ENCODE measurements at places on chromosomes 5 and 9. TPM values are rescaled to one million over a fixed set of nuclear protein-coding genes. Genes with fewer than 3 reads are reported as not detected.

- DNase-seq: no peak
Observed at GRCh38 chr9:89077519-89077918, 86.3 kb downstream of the S1PR3 start.

- DNase-seq: peak; percentile 19
Observed at GRCh38 chr5:53381-54174, 38.4 kb upstream of the PLEKHG4B start.

GRCh38 chr9:76707510-76707909, 56.7 kb upstream of the PCA3 start:
- DNase-seq: no peak

GRCh38 chr9:31390403-31391025, 993.9 kb upstream of the ACO1 start:
- no peak for DNase-seq

DNA sequence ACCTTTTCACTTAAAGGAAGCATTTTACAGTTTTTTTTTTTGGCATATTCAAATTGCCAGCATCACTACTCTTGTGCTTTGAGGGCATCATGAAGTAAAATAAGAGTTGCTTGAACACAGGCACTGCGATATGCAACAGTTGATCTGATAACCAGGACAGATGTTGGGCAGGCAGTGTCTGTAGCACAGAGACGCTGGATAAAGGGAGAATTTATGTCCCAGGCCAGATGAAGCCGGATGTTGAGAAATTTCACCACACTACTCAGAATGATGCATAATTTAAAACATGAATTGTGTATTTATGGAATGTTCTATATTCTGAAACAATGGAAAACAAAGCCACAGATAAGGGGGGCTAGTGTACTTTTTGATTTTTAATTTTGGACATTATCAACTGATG, 71.4 kb downstream of the SLC12A2 start:
- no peak for DNase-seq

GRCh38 chr5:58088941-58089340, 370.9 kb downstream of the PLK2 start:
- no peak for DNase-seq

DNA sequence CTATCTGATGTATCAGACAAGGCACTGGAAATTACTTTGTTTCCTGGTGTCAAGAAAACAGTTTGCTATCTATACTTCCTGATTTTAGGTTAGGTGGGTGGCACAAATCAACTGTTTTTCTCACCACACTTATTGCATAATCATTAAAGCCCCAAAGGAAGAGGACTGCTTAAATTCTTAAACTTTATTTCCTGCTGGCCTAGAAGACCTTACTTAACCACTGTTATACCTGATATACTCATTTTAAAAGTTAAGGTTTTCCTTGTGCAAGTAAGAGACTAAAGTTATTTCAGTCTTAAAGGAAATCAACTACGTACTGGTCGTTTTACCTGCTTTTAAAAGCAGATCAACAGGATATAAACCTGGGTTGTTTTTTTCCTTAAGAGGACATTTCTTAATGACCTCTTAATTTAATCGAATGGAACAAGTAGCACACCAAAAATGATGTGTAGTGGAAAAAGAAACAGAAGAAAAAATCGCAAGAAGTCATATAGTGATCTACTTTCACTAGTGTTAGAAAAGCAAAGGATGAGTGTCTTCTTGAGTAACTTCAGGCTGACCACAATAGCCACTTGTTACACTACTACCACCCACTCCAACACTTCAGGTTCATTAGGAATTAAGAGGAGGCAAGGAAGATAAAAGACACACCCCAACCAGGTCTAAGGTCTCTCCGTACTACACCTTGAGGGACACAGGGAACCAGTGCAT, 974 bp downstream of the CLINT1 start:
- no peak for DNase-seq

- no peak for DNase-seq
Observed at GRCh38 chr5:27778121-27778520, 739.7 kb upstream of the CDH9 start.

DNA sequence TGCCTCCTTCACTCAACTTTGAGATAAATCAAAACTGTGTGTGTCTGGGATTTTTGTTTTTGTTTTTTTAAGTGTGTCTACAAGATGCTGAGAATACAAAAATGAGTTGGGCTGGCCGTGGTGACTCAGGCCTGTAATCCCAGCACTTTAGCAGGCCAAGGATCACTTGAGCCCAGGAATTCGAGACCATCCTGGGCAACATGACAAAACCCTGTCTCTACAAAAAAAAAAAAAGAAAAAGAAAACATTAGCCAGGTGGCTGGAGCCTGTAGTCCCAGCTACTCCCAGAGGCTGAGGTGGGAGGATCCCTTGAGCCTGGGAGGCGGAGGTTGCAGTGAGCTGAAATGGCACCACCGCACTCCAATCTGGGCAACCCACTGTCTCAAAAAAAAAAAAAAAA, 21.0 kb downstream of the HNRNPK start:
- DNase-seq: peak; percentile 30

DNA sequence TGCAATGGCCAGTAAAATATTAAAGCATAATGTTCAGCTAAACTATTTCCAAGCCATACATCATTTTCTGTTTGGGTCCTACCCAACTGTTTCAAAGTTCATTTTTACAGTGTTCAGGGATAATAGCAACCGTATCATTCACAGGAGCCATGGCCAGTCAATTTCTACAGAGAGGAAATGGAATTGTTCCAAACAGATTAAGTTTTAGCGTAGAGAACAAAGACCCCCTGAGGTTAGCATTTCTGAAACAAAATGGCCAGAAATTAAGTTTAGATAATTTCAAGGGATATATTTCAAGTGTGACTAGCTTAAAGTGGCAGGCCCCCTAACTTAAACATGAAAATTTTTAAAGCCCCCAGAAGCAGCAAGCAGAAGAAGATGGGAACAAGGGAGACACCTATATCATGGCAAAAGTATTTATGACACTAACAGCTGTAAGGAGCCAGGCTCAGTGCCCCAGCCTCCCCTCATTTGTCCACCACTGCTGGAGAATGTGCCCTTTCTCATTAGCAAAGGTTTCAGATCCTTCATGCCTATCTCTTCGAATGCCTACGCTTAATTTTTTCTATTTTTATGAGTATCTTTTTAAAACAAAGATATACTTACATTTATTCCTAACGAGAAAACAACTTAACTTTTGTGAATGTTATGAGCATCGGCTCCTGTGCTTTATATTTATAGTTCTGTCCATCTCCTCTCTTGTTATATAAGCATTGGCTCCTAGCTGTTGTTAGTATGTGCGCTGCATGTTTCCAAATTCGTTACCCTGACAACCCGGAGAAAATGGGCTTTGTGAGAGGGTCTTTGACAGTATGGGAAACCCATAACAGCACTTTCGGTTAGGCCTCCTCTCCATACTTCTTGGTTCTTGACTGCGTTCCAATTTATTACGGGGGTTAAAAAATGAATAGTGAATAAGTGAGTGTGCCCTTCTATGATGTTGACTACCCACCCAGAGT, 116.3 kb downstream of the MED27 start:
- DNase-seq: no peak

DNA sequence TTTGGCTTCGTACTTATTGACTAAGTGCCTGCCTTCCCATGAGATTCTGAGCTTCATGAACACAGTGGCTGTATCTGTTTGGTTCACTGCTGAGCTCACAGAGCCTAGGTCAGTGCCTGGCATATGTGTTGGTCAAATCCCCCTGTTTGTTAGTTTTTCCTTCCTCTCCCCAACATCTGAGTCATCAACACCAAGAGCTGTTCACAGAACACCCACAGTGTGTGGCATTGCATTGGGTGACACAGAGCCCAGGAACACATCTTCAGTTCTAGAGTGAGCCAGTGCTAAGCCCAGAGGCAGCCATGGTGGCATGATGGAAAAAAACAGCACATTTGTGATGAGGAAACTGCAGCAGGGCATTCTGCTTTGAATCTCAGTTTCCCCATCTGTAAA, 294.6 kb downstream of the SEC61B start:
- no peak for DNase-seq

- DNase-seq: no peak
Observed at GRCh38 chr5:141507387-141508091, 18.7 kb downstream of the PCDHGC5 start.

GRCh38 chr5:93891491-93892480, 150.4 kb upstream of the POU5F2 start:
- DNase-seq: no peak

DNA sequence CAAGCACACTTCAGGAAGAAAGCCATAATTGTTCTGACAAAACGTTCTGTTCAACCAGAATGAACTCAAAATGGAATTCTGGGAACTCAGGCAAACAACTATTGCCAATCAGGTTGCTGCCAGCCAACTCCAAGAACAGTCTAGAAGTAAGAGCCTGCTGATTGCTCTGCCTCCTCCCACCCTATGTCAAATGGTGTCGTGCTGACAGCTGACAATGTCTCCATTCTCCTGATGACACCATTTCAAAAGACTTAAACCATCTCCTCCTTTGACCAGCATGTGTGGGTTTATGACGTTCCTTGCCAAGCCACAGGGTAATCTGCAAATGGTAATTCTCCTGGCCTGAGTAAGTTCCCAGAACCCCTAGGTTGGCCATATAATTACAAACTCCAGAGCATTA, 21.9 kb upstream of the PLIN2 start:
- no peak for DNase-seq

DNA sequence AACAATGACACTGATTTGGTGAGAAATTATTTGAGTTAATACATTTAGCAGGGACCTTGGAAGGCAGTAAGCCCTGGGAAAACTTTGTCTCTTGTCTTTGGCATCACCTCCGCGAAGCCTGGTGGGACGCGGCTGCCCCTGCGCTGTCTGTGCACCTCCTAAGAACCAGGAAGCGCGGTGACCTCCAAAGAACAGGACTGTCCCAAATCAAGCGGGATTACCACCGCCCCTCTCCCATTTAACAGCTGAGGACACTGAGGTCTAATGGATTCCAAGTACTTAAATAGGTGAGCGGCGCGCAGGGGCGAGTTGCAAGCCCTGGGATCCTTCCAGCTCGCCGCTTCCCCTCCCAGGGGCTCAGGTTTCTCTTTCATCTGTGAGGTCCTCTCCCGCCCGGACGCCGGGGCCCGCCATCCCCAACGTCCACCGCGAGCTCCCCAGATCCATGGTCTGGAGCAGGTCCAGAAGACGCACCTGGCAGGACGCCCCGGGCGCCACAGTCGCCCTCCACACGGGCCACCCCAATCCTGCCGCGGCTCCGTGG, 432 bp downstream of the STARD4 start:
- peak; percentile 28 for DNase-seq

DNA sequence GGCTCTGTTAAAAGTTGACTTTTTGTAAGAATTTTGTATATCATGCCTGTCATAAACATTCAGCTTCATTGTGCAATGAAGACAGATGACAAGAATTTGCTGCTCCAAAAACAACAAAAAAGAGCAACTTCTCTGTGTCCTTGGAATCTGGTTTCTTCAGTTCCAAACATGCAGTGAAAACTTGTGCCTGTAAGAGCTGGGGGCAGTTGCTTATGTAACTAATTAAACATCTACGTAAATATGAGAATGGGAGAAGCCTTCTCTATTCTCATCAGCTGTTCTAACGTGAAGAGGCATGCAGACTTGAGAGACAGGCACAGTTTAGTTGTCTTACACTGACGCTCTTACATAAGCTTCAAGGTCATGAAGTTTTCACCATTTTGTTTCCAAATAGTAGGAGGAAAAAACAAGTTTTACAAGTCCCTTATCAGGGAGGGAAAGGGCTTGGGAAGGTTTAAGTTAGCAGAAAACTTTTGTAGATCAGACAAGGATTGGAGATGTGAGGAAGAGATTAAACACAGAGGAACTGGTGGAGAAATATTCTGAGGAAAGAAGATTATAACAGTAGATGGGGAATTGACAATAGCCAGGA, 170.4 kb downstream of the RFK start:
- no peak for DNase-seq

- no peak for DNase-seq
Observed at GRCh38 chr5:84227236-84227635, 157.4 kb downstream of the EDIL3 start.

DNA sequence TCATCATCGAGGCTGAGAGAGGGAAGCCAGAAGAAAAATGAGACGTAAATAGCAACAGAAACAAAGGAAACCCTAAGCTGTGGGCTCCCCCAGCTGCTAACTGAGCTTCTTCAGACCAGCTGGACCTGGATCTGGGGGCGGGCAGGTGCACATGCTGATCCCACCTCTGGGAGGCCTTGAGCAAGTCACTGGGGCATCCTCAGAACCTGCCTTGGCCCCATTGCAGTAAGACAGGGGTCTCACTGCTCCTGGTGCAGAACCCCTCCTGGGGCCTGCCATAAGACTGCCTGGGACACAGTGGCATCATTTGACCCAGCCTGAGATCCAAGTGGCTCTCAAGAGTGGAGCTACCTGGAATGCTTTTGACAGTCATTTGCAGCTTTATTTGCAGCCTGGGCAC, 77.4 kb downstream of the PHF2 start:
- DNase-seq: no peak

GRCh38 chr9:99057665-99058625, 47.0 kb upstream of the TGFBR1 start:
- DNase-seq: no peak

GRCh38 chr5:150599281-150599680, 41.2 kb upstream of the SYNPO start:
- no peak for DNase-seq

GRCh38 chr5:1543398-1544293, 19.9 kb upstream of the LPCAT1 start:
- DNase-seq: no peak

- DNase-seq: no peak
Observed at GRCh38 chr5:154086641-154087040, 47.9 kb downstream of the MFAP3 start.

DNA sequence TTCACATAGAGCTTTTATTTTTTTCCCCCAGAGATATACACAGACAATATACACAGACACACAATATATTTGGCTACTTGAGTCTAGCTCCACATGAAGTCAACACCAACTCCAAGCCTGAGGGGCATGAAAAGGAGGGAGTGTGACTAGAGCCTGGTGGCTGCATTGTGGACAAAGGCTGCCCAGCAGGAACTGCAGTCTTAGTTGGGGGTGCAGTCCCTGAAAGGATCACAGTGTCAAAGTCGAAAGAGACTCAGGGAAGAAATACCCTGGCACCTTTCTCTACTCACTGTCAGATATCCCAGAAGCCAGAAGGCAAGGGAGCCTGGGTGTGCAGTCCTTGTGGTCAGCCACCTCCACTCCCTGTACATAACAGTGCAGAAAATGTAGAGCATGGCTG, 231.6 kb upstream of the RPS23 start:
- DNase-seq: no peak

GRCh38 chr9:93173365-93174051, 10.4 kb upstream of the WNK2 start:
- no peak for DNase-seq

- no peak for DNase-seq
Observed at GRCh38 chr5:31731016-31731415, 92.1 kb downstream of the PDZD2 start.

GRCh38 chr9:127131871-127132270, 9.4 kb upstream of the ANGPTL2 start:
- no peak for DNase-seq

GRCh38 chr5:120405286-120405864, 58.7 kb upstream of the PRR16 start:
- DNase-seq: no peak

- no peak for DNase-seq
Observed at GRCh38 chr5:116626945-116627679, 52.5 kb upstream of the SEMA6A start.

The GABRA1 gene
- not detected for polyA plus RNA-seq

The CD74 gene
- polyA plus RNA-seq: 329 TPM

The CDH9 gene
- polyA plus RNA-seq: 10.9 TPM

The KCNN2 gene
- polyA plus RNA-seq: 3.5 TPM

The AK8 gene
- 3.8 TPM for polyA plus RNA-seq

The BNIP1 gene
- 14.6 TPM for polyA plus RNA-seq

The GHR gene
- polyA plus RNA-seq: 19.7 TPM
